HS-27A (cell line): ENCODE measurements at places on chromosomes 2 and 18.

GRCh38 chr2:217899231-217900009 is 103.4 kb downstream of the TNS1 start:
- no peak for DNase-seq

GRCh38 chr2:187593697-187594096 is 39.5 kb upstream of the TFPI start:
- DNase-seq = no peak

DNA sequence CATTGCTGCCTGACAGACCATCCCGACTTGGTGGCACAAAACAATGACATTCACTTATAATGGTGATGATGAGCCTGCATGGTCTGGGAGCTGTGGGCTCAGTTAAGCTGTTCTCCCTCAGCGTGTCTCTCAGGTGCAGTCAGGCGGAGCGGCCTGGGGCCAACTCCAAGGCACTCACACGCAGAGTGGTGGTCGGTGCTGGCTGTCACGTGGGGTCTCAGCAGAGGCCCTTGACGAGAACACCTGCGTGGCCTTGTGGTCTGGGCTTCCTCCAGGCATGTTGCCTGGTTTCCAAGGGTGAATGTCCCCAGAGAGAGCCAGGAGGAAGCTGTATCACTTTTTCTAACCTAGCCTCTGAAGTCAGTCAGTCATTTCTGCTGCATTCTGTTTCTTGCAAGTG is 29.8 kb downstream of the ARMC9 start:
- no peak for DNase-seq

DNA sequence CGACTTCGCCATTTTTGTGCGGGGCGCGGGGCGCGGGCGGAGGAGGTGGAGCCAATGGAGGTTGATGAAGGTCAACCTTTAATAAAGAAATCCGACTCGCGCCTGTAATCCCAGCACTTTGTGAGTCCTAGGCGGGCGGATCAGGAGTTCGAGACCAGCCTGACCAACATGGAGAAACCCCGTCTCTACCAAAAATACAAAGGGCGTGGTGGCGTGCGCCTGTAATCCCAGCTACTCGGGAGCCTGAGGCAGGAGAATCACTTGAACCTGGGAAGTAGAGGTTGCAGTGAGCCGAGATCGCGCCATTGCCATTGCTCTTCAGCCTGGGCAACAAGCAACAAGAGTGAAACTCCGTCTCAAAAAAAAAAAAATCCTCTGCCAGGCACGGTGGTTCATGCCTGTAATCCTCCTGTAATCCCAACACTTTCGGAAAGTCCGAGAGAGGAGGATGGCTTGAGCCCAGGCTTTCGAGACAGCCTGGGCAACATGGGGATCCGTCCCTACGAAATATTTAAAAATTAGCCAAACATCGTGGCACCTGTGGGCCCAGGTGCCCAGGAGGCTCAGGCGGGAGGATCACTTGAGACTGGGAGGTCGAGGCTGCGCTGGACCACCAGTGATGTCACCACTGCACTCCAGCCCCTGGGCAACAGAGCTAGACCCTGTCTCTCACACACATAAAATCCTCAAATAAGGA is 493 bp upstream of the PREB start:
- DNase-seq = no peak

GRCh38 chr2:134540990-134541389 is 177.8 kb downstream of the TMEM163 start:
- DNase-seq = no peak

- DNase-seq = peak; percentile 49
These were observed 97.2 kb downstream of the SEPTIN10 start for GRCh38 chr2:109516445-109517117.

- no peak for DNase-seq
These were observed 157.6 kb upstream of the CCDC68 start for GRCh38 chr18:55116863-55117262.

DNA sequence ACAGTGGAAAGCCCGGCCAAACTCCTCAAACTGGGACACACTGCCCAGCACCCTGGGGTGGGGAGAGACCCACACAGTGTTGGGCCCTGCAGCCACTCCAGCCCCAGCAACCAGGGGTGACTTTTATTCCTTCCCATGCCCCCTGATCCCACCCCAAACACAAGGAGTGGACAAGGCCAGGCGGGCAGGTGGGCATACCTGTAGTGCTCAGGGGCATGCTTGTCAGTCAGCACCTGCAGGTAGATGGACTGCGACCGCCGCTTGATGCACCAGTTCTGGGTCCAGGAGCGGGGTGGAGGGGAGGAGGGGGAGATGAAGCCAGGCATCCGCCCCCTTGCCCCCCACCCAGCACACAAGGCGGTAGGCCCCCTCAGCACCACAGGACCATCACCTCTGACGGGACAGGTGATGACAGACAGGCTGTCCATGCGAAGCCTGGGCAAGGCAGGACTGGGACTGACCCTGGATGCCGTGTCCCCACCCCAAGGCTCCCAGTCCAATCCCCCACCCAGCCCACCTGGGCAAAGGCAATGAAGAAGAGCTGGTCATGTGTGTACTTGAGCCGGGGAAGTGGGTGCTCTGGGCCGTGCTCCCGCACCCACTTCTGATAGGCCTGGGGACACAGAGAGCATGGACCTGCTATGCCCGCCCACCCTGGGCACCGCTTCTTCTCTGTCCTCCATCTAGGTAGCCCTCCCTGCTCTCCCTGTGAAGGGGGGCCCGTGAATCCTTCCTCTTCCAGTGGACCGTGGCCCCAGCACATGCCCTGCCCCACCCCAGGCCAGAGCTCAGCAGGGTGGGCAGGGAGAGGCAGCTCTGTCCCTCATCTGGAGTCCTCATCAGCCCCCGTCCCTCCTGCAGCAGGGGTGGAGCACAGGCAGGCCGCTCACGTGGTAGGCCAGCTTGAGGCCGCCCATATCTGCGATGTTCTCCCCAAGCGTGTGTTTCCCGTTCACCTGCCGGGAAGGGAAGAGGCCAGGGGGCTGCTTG is 7.1 kb downstream of the ECEL1 start:
- DNase-seq = no peak

DNA sequence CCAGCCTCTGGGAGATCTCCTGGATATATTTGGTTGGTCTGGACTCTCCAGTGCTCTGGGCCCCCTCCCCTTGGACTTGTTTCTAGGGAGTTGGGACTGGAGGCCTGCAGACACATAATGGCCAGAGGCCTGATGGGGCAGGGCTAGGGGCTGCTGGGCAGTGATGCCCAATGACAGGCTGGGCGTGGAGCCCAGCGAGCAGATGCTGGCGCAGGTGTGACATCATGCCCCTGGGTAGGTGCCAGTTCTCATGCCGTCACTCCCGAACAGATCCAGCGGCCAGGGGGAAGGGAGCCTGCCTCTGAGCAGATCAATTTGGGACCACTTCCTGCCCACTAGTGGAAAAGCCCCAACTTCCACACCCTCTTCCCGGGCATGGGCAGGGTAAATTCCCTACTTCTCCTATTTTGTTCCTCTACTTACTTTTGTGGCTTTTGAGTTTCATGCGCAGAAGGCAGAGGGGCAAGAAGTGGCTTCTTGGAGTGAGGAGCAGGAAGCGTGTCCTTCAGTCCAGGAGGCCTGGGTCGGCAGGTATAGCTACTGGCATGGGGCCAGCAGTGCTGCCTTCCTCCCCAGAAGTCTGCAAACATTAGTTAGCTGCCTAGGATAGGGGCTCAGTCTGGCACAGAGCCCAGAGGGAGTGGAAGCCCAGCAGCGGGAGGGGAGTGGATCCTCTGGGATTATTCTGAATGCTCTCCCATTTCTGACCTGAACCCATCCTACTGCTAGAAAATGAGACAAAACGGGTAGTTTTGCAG is 6.1 kb downstream of the MPV17 start:
- DNase-seq = no peak

DNA sequence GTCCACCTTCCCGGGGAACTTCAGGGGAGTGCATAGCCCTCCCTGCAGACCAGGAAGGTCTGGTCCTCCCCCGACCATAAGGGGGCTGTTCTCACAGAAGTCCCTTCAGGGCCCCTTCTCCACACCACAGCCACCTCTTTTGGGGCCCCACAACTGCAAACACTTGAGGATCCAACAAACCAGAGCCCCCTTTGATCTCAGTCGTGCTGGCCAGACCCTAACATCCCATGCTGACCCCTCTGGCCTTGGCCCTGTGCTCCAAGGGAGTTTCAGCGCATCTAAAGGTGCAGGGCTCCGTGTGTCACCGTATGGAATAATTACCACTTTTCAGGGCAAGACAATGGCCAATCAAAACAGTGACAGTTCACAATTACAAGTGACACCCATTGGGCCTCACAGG is 57.7 kb downstream of the ADNP2 start:
- DNase-seq = no peak

GRCh38 chr2:102237176-102237575 is 50.4 kb downstream of the IL1RL2 start:
- no peak for DNase-seq

- DNase-seq = no peak
These were observed 42.0 kb upstream of the OTOS start for GRCh38 chr2:240182476-240182875.

- peak; percentile 40 for DNase-seq
These were observed 167.6 kb downstream of the AFF3 start for GRCh38 chr2:99974682-99975375.

- no peak for DNase-seq
These were observed 226.8 kb upstream of the CHST9 start for GRCh38 chr18:27411911-27412310.

DNA sequence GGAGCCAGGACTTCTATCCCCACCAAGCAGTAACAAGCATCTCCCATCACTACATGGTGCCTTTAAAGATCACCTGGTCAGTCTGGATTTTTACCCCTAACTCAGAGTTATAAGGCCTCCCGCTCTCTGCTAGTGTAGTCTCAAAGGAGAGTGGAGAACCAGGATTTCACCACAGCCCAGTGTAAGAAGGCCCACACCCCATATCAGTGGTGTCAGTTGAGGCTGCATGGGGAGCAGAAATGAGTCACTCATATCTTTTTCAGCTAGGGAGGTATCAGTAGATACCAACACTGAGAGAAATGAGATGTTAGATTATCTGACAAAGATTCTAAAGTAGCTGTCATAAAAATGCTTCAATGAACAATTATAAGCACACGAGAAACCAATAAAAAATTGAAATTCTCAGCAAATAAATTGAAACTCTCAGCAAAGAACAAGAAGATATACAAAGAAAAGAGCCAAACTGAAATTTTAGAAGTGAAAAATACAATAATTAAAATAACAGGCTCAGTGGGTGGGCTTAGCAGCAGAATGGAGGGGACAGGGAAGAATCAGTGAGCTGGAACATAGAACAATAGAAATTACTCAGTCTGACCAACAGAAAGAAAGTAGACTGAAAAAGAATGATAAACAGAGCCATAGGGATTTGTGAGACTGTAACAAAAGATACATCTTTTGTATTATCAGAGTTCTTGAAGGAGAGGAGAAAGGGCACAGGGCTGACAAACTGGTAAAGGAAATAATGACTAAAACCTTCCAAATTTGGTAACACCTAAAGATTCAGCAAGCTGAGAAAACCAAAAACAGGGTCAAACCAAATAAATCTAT is 257.7 kb downstream of the ANAPC1 start:
- no peak for DNase-seq

GRCh38 chr2:42775810-42776209 is 11.9 kb upstream of the OXER1 start:
- DNase-seq = no peak
